ENCODE measurements at places on chromosomes 6 and 20.

DNA sequence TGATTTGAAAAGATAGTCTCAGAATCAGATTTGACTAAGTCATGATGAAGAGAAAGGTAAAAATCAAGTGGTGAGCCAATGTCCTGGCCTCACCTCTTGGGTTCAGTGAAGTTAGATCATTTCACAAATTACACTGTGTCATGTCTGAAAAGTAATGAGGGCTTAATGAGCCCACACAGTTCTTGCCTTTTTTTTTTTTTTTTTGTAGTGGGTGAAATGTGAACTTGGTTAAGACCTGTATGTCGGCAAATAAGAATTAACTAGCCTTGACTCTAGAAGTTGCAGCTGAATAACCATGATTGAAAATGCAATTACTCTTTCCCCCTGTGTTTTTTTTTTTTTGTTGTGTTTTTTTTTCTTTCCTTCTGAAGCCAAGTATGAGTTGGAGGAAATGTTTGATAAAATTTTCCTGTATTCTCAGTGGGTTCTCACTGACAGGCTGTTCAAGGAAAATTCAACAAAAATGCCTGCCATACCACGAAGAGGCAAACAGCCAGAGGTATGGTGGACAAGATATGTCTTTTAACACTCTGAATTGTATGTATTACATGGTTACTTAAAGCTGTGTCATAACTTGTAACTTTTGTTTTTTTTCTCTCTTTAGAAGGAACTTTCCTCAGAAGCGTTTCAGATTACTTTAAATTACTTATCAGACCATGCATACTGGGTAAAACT lies 135.2 kb upstream of the MLIP start:
- DNase-seq: no peak

- no peak for DNase-seq
Observed at GRCh38 chr6:37983720-37984501, 164.4 kb downstream of the ZFAND3 start.

DNA sequence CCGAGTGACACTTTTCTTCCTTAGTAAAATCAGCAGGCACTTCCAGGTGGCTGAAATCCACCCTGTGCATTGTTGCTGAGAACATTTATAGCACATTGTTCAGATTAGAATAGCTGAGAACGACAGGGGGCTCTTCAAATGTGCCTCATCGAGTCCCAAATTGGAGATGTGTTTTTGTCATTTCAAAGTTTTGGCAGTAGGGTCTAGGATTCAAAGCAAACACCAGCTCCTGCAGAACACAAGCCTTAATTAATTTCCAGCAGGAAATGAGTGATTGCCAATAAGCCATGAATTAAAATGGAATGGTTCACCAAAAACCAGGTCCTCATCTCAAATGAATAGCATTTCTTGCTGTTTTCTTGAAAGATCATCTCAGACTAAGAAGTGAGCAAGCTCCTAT lies 171.6 kb downstream of the PLCB1 start:
- no peak for DNase-seq

- no peak for DNase-seq
Observed at GRCh38 chr6:151275121-151275520, 35.4 kb downstream of the AKAP12 start.

DNA sequence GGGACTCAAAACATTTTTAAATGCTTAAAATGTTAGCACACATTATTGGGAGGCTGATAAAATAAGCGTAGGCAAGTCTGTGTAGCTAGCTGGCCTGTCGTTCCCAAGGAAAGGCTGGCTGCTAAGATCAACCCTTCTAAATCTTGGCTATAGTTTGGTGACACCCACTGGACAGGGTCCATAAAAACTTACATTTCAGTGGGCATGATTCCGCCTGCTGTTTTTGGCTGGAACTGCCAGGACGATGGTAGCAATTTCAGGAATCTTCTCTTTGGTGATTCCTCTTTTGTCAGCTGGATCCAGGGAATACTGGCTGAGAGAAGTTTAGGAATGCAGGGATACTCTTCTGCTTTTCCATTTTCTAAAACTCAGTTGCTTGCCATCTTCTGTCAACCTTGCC lies 162.2 kb downstream of the NKAIN2 start:
- DNase-seq: no peak

DNA sequence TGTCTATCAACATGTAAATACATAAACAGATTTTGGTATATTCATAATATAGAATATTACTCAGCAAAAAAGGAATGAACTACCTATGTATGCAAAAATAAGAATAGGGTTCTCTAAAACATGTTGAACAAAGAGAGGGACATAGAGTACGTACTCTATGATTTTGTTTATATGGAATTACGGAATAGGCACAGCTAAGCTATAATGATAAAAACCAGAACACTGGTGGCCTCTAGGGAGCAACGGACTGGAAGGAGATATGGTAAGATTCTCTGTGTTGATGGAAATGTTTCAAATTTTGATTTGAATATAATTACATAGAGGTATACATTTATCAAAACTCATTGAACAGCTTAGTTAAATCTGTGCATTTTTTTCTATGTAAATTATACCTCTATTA lies 19.6 kb downstream of the ADGRG6 start:
- no peak for DNase-seq

All from CD4-positive, alpha-beta T cell treated with Interleukin-4 for 4 hours (primary cell).